Motor neuron (in vitro differentiated cells): ENCODE measurements at places on chromosomes 4 and X. TPM values are rescaled to one million over a fixed set of nuclear protein-coding genes. Genes with fewer than 3 reads are reported as not detected.

GRCh38 chrX:13341491-13342101 is 21.7 kb upstream of the ATXN3L start:
- ATAC-seq: no peak

DNA sequence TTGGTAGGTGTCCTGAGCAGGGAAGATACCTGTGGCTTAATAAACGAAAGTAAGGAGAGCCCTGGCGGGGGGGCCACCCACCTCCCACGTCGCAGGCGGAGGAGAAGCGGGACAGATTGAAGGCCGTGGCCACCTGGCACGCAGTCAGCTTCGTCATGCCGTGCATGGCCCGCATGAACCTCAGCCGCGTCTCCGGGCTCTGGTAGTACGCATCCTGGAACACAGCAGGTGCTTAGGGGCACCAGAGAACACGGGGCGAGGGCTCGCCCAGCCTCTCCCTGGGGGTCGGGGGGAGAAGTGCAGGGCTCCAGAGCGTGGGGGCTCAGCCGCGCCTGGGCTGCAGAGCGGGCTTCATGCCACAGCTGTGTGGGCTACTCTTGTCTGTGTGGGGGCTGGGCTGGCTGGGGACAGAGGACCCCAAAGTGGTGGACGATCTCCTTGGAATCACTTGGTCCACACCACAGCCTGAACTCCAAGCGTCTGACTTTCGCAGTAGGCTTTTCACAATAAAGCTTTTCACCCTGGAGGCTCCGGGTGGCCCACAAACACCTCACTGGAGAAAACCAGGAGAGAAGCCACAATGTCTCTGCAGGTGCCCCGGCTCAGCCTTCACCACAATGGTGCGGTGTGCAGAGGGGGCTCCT is 27.1 kb upstream of the SLC25A6 start:
- no peak for ATAC-seq

The TEX13D gene
- total RNA-seq: 0.24 and 0.52 TPM in 2 replicates

The IDH3G gene
- total RNA-seq: 34.4 and 37.0 TPM in 2 replicates

- ATAC-seq: peak; percentile 92
Observed at GRCh38 chr4:142549726-142550463, 296.2 kb downstream of the INPP4B start.

The CT45A6 gene
- total RNA-seq: not detected in 2 replicates

GRCh38 chr4:65344278-65344825 is 325.9 kb downstream of the EPHA5 start:
- ATAC-seq: no peak

DNA sequence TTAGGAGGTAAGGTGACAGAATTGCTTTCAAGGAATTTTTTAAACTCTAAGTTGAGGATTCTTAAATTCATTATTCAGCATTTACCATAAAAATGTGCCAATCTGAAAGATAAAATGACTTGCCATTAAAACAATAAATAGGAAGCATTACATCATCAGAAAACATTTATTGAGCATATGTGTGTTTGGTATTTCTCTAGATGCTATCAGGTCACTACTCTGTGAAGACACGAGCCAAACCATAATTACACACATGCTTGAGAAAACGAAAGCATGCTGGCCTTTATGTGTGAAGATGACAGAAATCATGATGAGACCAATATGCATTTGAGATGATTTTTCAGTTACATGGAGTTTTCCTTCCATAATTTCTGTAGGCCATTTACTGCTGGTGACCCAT is 12.3 kb upstream of the IL21 start:
- no peak for ATAC-seq

The RAB41 gene
- 0.34 and 0.47 TPM in 2 replicates for total RNA-seq

The IL3RA gene
- total RNA-seq: 0.27 and 0.50 TPM in 2 replicates

DNA sequence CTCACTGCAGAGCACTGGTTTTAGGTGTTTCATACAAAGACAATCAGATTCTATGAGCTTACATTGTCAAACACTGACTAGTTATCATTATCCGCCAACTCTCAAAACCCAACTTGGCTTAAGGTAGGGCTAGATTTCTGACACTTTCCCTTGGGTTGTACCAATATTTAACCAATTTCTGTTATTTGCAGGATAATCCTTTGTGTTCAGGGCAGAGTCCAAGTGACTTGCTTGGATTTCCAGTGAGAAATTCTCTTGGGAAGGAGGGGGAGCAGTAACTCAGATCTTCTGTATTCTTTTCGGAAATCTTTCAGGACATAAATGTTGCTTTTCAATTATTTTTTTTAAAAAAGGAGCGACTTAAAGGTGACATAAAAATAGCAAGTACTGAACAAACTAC is 23.1 kb downstream of the DGKK start:
- no peak for ATAC-seq

The BEX3 gene
- 70.9 and 78.8 TPM in 2 replicates for total RNA-seq

DNA sequence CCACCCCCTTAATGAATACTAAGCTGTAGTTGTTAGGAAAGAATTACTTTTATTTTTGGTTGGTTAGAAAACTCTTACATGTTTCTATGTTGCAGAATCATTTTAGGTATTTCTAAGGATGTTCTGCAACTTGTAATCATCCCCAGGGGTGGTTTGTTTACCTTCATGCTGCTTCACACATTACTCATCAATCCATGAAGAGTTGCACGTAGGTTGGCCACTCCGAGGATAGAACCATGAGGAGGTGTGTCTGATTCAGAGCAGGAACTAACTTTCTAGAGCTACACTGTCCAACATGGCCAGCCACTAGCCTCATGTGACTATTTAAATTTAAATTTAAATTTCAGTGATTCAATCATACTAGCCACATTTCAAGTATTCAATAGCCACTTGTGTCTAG is 127.2 kb upstream of the FRMPD4 start:
- ATAC-seq: no peak

DNA sequence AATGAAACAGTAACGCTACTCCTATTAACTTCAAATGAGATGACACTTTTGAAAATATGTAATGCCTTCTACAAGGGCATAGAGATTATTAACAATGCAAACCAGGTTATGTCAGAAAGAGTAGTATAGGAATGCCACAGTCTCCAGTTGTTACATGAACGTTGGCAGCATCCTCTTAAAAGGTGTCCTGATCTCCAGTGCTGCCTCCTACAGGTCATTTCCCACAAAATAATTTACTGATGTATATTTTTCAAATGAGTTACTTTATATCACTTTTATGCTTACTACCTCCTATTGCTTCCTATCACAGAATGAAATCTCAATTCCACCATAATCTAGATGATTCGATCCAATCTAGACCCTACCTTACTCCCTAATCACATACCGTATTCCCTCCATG is 195.2 kb upstream of the EPHA5 start:
- no peak for ATAC-seq

- no peak for ATAC-seq
Observed at GRCh38 chrX:119459181-119459580, 9.1 kb upstream of the SLC25A5 start.

DNA sequence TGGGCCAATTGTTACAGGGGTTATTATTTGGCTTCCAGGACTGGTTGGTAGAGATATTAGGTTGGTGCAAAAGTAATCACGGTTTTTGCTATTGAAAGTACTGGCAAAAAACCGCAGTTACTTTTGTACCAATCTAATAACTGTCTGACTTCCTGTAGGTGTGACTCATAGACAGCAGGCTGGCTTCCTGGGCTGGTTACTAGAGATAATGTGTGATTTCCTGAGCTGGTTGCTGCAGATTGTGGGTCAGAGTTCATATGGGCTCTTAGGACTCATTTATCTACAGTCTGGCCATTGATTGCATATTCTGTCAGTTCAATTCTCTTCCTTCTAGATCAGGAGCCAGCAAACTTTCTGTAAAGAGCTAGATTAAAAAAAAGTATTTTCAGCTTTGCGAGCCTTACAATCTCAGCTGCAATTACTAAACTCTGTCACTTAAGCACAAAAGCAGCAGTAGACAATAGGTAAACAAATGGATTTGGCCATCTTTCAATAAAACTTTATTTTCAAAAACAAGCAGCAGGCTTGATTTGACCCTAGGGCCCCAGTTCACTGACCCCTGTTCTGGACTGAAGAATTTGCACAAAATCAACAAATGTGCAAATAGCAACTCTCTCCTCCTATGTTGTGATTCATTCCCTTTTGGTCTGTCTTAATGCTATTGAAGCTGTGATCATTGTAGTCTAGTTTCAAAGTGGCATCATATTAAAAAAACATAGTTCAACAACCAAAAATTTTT is 50.8 kb upstream of the BOD1L1 start:
- no peak for ATAC-seq

GRCh38 chr4:82708982-82709381 is 89.6 kb downstream of the SCD5 start:
- ATAC-seq: no peak

GRCh38 chrX:135974279-135974856 is 580 bp upstream of the MMGT1 start:
- peak; percentile 34 for ATAC-seq

DNA sequence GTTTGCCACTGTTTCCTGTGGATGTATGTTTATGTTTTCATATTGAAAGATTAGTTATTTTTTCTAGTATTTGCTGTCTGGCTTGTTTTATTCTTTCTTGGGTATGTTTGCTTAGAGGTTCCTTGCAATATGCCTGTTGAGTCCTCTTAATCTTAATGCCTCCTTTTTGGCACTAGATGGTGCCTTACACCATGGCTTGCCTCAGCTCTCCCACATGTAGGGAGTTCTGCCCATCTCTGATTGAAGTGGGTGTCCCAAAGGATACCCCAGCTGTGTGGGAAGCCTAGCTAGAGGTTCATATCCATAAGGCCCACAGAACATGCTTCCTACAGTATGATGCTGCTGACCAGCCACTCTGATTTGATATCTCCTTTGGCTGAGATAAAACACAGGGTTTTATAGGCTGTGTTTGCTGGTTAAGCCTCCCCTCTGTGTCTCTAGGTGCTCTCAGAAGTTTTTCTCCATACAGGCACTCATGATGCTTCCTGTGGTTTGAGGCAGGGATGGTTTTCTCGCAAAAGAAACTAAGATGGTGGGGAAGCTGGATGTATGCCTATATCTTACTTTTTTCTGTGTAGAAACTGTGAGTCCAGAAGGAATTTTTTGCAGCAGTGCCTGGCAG is 162.4 kb downstream of the ASB9 start:
- no peak for ATAC-seq
